ENCODE measurements at places on chromosomes 13 and 19.

DNA sequence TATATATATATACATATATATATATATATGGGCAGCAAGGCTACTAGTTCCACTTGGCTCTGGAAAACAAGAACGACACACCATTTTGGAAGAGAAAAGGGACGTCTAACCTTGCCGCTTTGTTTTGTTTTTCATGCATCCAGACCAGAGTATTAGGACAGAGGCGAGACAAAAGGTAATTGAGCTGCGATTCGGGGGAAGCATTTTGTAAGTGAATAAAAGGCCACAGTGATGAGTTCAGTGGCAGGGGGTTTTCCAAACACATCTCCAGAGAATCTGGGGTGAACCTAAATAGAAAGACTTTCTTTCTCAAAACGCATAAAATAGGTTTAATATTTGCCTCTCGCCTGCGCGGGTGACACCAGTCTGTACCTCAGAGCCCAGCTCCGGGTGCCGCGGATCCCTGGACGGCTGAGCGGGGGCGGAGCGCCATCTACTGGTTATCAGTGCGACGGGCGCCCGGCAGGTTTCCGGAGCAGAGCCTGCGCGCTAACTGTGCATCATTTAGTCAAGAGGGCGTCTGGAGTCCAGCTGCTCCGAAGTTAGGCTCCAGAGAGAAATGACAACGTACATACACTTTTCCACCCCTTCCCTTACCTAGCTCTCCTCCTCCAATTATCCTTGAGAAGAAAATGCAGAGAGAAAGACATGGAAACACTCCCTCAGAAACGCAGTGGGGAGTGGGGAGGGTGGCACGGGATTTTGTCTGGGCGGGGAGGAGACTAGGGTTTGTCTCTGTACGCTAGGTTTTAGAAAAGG, 262.3 kb downstream of the TBC1D4 start:
- peak; percentile 73 for DNase-seq

DNA sequence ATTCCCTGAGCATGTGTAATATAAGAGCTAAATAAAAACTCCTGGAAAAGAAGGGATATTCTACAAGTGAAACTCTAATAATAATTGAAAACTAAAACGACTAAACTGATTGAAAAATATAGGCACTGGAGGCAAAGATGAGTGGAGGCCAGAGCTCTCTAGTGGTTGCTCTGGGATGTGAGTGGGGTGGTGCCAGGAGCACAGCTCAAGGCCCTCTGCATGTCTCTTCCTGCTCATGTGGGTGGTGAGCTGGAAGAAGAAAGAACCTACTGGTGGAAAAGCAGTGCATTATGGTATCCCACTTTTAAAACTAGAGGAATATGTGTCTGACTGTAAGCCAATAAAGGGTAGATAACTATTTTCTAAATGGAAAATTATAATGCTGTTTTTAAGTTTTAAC, 15.8 kb upstream of the ARHGEF7 start:
- no peak for DNase-seq

GRCh38 chr13:97068151-97068550, 73.9 kb upstream of the OXGR1 start:
- DNase-seq: no peak

DNA sequence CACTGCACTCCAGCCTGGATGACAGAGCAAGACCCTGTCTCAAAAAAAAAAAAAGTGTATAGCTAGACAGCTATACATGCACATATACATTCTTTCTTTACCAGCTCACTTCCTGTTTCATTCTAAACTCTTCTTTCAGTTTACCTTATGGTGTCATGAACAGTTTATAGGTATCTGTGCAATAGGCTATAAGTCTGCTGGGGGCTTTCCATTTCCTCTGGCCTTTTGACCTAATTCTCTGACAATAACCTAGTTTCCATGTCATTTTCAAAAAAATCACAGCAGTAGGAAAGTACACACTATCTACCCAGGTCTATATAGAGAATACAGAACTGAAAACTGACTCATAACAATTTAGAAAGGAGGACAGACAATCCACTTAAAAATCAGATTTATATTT, 24.4 kb upstream of the URAD start:
- DNase-seq: no peak

GRCh38 chr19:29884466-29884865, 57.6 kb upstream of the URI1 start:
- no peak for DNase-seq

DNA sequence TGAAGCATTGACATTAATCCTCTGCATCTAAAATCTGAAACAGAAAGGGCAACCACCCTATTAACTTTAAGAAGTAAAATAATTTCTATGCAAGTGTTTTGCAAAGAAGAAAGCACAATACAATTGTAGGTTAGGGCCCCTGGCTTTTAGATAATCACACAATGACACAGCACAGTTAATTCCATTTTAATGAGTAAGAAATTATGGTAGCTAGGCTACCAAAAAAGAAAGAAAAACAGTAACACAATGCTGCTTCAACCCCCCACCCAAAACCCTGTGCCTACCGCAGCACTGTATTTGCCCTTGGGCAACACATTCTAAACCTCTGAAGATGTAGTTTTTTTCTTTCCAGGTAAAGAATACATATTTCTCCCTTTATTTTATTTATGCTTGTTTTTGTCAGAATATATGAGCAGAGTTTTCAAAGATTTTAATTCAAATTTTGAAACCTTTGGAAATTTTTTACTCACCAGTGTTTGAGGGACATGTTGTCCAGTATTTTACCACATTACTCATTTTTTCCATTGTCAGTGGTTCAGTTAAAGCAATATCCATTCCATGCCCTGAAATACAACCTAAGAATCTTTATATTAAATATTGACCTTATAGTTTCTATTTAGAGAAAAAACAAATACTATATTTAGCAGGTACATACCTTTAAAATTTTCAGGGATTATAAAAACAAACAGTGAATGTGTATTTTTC, 21.1 kb downstream of the SOHLH2 start:
- DNase-seq: no peak

DNA sequence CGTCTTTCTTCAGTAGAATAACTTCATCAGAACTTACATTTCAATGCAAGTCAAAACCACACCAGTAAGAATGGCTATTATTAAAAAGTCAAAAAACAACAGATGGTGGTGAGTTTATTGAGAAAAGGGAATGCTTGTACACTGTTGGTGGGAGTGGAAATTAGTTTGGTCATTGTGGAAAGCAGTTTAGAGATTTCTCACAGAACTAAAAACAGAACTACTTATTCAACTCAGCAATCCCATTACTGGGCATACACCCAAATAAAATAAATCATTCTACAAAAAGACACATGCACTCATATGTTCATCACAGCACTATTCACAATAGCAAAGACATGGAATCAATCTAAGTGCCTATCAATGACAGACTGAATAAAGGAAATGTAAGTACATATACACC, 231.2 kb downstream of the NHLRC3 start:
- no peak for DNase-seq

- DNase-seq: no peak
These were observed 576 bp downstream of the DOT1L start for GRCh38 chr19:2164020-2164998.

Data from left kidney (tissue), 8 donors.